ENCODE measurements at places on chromosomes 3 and 15.

DNA sequence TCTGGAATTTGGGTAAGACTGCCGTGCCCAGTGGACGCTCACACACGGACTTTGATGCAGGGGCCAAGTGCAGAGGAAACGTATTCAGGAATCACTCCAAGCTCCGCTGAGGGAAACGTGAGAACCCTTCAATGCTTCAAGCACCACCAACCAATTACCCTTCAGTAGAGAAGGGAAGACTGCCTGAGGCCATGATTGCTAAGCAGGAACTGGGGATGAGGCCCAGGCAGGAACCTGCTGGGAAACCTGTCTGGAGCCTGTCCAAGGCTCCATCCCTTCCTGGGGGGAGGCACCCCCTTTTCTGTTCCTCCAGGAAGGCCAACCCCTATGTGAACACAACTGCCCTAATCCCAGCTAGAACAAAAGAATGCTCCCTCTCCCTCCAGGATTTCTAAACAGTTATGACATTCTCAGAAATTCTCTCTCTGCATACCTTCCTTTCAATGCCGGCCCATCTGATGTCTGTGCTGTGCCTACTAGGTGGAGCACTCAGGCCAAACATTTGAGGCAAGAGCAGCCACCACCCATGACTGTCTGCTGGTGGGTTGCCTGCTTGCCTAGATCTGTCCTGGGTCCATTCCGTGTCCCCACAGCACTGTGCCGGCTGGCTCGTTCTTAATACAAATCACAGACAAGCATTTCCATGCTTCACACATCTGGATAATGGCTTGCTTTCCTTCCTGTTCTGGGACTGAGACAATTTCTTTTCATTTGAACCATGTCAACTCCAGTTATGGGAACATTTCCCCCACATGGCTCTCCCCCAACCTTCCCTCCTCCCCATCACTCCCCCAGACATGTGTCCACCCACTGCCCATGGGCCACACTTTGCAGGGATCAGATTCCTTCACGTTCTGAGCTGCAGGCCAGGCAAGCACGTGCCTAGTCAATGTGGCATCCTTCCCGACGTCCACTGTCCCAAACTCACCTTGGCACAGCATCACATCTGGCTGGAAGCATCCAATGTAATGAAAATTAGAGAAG, 149.4 kb downstream of the ADAMTS17 start:
- no peak for DNase-seq

DNA sequence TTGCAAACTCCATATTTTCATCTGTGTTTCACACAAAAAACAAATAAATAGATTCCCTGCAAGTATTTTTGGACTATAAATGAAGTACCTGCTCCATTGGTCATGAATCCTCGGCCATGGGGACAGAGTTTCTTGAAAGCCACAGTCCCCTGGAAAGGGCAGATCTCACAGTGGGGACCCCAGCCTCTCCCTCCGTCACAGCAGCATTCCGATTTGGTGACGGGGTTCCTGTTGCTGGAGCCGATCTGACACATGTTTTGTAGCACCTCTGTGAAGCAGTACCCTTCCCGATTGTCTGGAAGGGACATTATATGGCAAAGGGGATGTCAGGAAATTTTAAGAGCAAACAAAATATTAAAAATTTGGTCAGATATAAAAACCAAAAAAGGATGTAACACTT, 96.2 kb downstream of the DUT start:
- no peak for DNase-seq

GRCh38 chr15:43314171-43314570, 16.2 kb downstream of the LCMT2 start:
- no peak for DNase-seq

DNA sequence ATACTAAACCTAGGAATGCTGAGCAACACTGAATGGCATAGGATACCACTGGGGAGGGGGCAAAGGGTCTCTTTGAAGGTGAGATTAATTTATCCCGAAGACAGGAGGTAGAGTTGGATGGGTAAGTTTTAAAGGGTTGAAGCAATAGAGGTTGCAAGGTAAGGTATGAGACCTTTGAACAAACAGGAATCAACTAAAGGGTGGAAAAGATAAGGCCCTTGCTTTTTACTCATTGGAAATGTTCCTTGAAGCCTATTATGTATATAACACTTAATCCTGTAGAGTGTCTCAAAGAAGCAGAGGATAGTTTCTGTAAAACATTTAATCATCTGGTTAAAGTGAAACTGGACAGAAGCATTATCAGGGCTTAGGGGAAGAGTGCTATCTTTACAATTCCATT, 5.7 kb downstream of the ABHD5 start:
- no peak for DNase-seq

GRCh38 chr3:169203631-169204550, 459.6 kb downstream of the MECOM start:
- no peak for DNase-seq

DNA sequence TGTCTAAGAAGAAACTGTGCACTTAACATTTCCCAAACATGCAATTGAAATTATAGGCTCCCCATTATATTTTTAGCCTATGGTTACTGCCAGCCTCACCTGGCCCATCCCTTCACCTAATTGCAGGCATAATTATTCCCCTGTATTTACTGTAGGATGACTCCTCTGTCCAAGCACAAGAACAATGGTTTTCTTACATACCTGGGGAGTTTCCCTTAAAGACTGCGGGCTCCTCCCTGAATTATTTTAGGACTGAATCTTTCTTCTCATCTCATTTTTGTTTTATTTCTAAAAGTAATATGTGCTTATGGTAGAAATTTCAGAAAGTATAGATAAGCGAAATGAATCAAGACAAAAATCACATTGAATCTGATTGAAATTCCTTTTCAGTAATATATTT, 11.4 kb downstream of the TM4SF1 start:
- no peak for DNase-seq

DNA sequence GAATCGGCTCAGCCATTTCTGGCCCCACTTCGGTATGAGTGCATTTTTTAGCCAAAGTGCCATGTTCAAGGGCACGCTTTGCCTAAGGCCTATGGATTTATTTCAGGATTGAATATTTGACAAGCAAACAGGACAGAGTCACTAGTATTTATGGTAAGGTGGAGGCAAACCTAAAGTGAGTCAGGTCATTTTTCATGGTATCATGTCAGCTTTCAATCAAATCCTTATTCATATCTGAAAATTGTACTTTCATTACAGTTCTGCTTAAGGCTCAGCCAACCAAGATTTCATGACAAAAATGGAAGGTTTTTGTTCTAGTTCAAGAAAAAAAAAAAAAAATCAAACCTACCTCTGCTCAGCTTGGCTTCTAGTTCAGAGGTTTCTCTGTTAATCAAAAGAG, 30.5 kb upstream of the ICE2 start:
- no peak for DNase-seq

DNA sequence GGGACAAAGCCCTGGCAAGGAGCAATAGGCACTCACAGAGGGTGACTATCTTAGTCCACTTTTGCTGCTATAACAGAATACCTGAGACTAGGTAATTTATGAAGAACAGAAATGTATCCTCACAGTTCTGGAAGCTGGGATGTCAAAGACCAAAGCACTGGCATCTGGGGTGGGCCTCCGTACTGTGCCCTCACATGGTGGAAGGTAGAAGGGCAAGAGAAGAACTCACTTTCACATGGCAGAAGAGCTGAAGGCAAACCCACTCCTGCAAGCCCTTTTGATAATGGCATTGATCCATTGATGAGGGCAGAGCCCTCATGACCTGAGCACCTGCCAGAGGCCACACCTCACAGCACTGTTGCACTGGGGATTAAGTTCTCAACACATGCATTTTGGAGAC, 173.4 kb upstream of the C2CD4B start:
- DNase-seq = no peak

DNA sequence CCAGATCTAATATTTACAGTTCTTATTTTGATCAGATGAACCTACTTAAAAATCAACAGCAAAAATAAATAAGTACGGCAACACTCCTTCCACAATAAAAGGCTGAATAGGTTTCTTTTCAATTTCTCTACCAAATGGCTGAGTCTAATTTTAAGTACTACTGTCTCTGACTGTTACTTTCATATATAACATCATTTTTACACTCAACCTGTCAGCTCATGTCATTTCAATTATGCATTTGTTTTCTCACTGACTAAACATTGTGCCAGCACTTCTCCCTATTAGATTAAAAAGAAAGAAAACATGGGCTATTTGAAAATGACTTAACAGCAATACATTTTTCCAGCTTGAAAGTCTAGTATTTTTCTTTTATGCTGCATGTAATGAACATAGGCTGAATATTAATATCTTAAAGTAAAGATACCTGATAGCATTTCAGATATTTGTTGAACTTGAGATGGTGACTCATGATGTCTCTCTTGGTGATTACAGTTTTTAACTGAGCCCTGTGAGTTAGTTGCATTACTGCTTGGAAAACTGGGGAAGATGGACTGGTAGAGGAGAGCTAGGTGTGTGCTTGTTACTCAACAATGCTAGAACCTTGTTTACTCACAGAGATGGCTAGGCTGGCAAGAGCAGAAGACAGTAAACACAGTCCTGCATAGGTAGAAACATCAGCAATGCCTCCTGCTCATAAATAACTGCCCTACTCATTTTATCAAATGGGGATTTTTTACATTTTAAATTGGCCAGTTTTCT, 73.9 kb downstream of the PEX5L start:
- DNase-seq = no peak

GRCh38 chr3:153330901-153331300, 168.9 kb downstream of the RAP2B start:
- DNase-seq = no peak

GRCh38 chr15:31338879-31339557, 12.4 kb downstream of the KLF13 start:
- no peak for DNase-seq

DNA sequence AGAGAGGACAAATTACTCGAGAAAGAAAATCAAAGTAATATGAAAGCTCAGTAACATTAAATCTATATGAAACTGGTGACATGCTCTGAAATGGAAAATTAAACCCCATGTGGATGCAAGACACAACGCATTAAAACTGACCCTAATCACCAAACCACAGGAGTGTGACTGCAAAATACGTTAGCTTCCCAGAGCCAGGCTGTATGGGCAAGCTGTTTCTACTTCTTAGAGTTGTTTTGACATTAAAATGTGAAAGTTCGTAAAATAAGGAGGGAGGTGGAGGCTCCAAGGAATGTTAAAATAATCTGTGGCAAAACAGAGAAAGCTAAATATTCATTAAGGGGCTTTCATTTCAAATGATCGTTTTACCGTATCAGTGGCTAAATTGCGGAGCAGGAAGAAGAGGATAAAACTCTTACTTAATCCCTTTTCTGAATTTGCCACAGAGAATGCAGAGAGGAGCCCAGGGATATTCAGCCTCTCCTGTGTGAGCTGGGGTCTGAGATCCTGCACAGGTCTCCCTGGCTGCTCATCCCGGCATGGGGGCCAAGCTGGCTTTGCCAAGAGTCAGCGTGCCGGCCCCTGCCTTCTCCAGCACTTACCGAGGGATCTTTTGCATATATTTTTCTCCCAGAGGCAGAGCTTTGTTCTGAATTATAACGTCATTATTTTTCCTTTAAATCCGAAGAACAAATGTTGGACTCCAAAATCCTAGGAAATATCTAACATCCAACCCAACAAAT, 239.8 kb upstream of the THBS1 start:
- no peak for DNase-seq

DNA sequence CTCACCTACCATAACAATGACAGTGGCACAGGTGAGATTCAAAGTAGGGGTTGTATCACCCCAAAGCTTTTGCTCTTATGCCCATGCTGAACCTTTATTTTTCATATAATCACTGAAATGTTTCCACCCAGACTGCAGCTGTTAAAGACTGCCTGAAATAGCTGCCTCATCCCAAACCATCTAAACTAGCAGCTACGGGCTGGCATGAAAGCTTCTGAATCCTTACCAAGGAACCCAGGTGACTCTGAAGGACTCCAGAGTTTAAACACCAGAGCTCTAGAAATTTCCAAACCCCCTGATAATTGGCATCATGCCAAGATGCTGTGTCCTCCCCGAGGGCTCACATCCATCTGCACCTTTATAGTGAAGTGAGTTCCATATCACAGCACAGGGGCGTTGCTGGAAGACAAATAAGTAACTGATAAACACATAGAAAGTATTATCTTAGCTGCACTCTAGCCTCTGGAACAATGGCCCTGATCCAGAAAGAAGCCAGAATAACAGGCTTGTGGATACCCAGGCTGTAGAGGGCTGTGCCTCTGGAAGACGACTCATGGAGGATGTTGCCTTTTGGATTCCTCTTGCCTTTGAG, 238.9 kb downstream of the CADPS start:
- no peak for DNase-seq
